ENCODE measurements at places on chromosomes 4 and X.

DNA sequence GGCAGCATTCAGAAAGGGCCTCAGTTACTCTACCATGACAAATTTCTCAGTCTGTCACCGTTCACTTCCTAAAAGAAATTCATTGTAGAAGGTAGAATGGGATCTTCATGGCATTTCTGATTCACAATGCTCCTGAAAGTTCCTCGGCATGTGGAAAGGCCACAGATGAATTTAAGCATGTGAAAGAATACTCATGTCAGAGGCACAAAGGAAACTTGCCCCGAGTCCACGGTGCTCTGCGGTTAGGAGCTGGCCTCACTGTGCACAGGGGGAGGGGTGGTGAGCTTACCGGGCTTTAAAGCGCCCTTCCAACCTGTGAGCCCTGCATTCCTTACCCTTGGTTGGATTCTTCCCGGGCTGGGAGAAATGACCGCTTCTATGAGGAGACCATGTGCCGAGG is 9.3 kb downstream of the TKTL1 start:
- DNase-seq: no peak

GRCh38 chrX:152445926-152446325 is 5.2 kb downstream of the GABRA3 start:
- DNase-seq: no peak

DNA sequence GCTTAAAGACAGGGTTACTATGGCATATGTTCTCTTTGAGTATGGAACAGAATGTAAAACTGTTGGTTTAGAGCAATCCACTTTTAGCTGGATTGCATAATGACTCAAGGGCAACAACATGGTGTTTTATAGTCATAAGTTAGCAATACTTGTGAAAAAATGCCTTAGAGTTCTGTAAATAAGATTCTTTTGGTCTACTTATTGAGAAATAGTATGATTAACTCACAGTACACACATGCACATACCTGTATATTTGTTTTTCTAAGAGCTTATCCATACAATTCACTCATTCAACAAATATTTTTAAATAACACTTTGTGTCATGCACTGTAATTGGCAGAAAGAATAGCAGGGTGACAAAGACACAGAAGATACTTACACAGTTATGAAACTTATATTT is 1415.5 kb downstream of the PCDH7 start:
- no peak for DNase-seq

DNA sequence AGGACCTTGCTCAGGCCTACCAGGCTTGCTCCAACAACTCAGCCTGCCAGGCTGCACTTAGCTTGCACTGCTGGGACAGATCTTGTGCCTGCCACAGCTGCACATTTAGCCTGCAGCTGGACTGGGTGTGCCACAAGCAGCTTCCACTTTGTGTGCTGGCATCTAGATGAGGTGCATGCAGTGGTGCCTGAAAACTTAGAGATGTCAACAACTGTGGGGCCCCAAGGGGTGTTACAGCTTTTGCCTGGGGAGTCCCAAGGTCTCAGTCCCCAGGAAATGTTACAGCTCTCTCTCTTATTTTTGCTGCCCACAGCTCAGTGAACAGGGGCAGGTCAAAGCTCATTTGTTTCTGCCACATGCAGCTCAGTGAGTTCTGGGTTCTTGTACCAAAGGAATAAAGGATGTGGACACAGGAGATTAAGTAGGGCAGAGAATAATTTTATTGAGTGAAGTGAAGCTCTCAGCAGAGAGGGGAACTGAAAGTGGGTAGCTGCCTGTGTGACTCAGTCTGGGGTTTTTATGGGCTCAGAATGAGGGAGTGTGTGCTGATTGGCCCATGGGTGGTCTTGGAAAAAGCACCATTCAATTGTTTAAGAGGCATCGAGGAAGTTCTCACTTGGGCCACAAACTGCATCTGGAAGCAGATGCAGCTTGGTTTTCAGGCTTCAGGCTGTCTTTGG is 828.3 kb downstream of the TECRL start:
- no peak for DNase-seq

DNA sequence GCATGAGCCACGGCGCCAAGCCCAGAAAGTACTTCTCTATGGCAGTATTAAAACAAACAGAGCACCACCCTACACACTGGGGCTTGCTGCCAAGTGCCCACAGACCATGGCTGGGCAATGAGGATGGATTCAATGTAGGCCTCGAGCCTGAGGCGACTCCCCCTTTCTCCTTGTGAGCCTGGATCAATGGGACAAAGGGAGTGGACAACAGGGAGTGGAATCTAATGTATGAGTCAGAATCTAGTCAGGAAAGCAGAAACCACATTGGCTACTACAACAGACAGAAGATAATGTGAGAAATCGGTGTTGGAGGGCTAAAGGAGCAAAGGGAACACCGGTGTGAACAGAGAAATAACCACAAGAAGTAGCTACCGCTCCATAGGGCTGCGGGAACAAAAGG is 37.7 kb upstream of the OCIAD2 start:
- no peak for DNase-seq

DNA sequence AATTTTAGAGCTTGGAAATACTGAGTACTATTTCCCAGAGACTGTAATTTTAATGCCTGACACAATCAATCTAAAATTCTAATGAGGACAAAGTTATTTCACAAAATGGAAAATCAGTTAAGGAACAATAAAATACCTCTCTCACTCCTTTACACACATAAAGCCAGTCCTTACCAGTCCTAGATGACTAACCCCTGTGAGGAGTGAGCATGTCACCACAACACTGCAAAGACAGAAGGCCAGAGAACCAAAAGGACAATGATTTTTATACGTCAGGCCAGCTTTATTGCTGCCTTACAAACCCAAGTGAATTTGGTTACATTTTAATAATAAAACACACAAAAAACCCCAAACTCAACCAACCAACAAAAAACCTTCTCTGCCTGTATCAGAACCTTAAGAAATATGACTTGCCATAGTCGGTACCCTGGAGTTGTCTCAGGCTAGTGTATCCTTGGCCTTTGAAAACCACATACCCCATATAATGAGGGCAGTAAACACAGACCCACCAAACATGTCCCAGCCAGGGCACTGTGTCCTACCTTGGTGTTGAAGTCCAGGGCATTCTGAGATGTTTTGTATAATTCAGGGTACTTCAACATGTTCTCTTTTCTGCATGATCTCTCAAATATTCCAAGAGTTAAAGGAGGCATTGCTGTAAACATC is 57.6 kb downstream of the SHISA3 start:
- no peak for DNase-seq

GRCh38 chr4:87529187-87529586 is at the start of gene SPARCL1:
TSS of gene SPARCL1 (minus strand) at chr4:87529376. CDS start at chr4:87499574, 29,802 bp downstream.
- DNase-seq: no peak

GRCh38 chr4:6781561-6781960 is 966 bp upstream of the KIAA0232 start:
- no peak for DNase-seq

- DNase-seq: peak; percentile 29
Measured at GRCh38 chr4:53490965-53491622, 100.2 kb downstream of the LNX1 start.

DNA sequence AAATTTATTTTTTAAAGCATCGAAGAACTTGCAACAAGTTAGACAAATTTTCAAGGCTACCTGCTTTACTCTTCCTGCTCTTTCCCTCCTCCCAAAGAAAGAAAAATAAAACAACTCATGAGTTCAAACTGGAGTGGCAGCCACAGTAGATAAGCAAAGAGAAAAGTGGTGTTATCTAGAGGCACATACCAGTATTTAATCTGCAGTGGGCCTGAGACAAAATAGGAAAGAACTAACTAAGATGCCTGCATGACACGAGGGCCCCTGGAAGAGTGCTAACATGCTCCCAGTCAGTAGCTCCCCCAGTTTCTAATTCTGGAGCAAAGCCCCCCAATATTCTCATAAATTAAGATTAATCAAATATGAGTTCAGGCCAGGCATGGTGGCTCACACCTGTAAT is 7.9 kb downstream of the ARL9 start:
- no peak for DNase-seq

GRCh38 chr4:41556526-41556925 is 18.6 kb downstream of the LIMCH1 start:
- no peak for DNase-seq

GRCh38 chr4:16496501-16496900 is 270.2 kb upstream of the TAPT1 start:
- DNase-seq: no peak

All from glomerular endothelial cell (primary cell).